Fibroblast of skin of back (primary cell): ENCODE measurements at places on chromosomes 4 and X.

DNA sequence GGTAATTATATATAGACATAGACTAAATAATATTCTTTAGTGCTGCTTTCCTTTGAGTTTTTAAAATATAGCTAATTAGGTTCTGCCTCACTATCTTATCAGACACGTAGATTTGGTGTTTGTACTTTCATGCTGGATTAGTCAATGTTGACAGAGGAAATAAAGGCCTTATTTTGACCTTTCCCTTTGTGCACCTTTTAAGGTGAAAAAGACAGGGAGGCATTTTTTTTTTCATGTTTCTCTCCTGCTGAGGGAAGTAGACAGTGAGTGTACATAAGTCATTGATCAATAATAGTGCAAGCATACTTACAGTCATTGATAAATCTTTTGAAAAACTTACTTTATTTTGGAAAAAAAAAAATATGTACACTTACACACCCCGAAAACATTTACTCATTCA is 467.8 kb downstream of the GRXCR1 start:
- DNase-seq: no peak

GRCh38 chr4:154013576-154013975 is 224.7 kb upstream of the SFRP2 start:
- no peak for DNase-seq

DNA sequence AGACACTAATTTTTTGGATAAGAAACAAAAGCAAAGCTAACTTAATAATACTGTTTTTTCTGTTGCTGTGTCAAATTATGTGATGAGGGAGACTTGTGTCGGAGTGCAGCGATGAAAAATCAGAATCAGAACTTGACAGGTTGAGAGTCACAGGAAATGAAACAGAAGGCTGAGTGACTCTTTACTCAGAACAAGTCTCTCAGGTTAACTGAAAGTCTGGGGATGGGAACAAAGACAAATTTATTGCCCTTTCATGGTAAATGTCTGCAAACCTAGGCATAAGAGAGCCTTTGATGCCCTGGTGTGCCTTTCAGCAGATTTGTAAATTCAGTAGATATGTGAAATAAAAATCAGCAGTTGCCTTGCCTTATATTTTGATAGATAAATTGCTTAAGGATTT is 96.0 kb downstream of the ADGRL3 start:
- DNase-seq: no peak

DNA sequence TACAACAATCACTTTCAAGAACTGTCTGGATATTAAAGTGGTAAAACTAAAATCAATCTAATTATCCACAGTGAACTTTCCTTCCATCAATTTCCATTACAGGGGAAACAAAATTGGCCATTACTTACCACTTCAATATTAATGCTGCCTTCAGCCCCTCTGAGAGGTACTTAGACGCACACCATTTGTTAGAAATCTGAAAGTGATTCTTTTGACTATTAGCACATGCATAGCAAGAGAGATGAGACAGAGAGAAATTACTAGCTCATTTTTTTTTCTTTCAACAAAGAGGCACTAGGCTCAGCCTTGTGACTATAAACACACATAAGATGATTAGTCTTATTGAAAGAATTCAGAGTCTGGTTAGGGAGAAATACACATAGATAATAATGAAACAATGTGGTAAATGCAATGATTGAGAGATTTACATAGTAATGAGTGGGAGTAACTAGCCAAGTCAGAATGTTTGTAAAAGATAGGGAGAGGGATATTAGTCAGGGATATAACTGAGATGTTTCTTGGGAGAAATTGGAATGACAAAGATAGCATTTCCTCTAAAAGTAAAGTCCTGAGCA is 93.3 kb downstream of the YIPF7 start:
- no peak for DNase-seq

DNA sequence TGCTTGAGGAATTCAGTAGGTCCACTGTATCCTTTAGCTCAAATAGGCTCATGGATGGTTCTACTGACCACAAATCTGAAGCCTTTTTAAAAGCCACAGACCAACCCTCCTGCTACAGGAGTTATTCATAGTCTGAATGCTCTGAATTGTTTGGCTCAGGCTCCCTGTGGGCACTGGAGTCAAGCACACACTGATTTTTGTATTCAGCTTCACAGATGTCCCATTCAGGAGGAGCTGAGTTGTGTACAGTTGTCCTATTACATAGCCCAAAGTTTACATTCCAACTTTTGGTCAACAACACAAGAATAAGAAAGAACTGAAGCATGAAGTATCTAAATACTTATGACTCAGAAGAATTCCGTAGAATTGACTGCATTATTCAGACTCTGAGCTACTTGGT is 243.9 kb downstream of the UNC5C start:
- DNase-seq: peak; percentile 21

- peak; percentile 27 for DNase-seq
Measured at GRCh38 chrX:97860226-97860625, 976.5 kb downstream of the RPA4 start.

- peak; percentile 30 for DNase-seq
Measured at GRCh38 chr4:108168671-108169523, at the start of gene LEF1. Gene LEF1 (minus strand): TSS chr4:108168932. CDS start chr4:108167767, 1,165 bp downstream.

- no peak for DNase-seq
Measured at GRCh38 chrX:139120760-139121159, 409.2 kb upstream of the FGF13 start.

GRCh38 chr4:150547154-150547838 is 34.7 kb upstream of the MAB21L2 start:
- DNase-seq: no peak

DNA sequence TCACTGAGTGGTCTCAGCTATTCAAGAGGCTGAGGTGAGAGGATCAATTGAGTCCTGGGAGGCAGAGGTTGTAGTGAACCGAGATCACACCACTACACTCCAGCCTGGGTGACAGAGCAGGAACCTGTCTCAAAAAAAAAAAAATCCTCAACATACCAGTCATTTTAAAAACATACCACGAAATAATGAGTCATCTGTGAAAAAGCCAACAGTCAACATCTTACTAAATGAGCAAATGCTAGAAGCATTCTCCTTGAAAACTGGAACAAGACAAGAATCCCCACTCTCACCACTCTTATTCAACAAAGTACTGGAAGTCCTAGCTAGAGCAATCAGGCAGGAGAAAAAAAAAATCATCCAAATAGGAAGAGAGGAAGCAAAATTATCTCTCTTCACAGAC is 104.0 kb upstream of the ARHGEF9 start:
- DNase-seq: peak; percentile 92

- no peak for DNase-seq
Measured at GRCh38 chr4:123106747-123107146, 184.3 kb upstream of the NUDT6 start.
